Stimulated activated CD8-positive, alpha-beta memory T cell treated with anti-CD3 and anti-CD28 coated beads, Interleukin-2, amount 100 ng/mL, for 1 hour (primary cell): ENCODE measurements at places on chromosomes 12 and 14.
A peak's percentile ranks its signal among the peaks of the same experiment; 100 is the strongest.

DNA sequence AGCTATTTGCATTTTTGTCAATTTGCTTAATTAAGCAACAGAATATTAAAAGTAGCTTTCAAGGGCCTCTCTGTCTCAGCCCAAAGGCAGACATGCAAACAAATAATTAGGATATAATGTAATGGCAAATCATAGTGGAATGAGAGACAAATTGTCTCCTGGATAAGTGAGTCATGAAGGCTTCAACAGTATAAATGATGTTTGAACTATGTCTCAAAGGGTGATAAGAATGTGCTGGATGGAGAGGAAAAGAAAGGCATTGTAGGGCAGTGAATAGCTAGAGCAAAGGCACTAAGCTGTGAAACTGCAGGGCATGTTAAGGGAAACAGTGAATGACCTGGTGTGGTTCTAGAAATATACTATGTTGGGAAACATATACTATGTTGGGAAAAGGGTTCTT is 53.5 kb upstream of the PPP1R12A start:
- no peak for DNase-seq

GRCh38 chr14:97723819-97724218 is 926.6 kb downstream of the VRK1 start:
- DNase-seq, result no peak

DNA sequence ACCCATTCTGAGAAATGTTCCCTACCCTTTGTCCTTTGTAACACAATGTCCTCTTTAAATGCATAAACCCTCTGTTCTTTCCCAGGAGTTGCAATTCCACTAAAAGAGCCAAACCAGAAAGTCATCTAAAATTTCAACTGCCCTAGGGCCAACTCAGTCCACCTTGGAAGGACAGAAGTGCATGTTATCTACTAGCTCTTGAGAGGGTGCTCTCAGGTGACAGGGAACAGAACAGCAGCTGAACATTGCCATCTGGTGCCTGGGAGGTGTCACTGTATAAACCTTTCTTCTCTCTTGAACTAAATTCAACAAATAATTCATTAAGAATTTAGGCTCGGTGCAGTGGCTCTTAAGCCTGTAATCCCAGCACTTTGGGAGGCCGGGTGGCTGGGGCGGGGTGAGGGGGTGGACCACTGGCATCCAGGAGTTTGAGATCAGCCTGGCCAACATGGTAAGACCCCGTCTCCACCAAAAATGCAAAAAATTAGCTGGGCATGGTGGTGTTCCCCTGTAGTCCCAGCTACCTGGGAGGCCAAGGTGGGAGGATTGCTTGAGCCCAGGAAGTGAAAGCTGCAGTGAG is 10.3 kb upstream of the FERMT2 start:
- DNase-seq, result peak; percentile 44

GRCh38 chr14:20204721-20205120 is 14.0 kb downstream of the OR11G2 start:
- no peak for DNase-seq

GRCh38 chr14:89187501-89187900 is 229.5 kb downstream of the FOXN3 start:
- DNase-seq, result no peak

DNA sequence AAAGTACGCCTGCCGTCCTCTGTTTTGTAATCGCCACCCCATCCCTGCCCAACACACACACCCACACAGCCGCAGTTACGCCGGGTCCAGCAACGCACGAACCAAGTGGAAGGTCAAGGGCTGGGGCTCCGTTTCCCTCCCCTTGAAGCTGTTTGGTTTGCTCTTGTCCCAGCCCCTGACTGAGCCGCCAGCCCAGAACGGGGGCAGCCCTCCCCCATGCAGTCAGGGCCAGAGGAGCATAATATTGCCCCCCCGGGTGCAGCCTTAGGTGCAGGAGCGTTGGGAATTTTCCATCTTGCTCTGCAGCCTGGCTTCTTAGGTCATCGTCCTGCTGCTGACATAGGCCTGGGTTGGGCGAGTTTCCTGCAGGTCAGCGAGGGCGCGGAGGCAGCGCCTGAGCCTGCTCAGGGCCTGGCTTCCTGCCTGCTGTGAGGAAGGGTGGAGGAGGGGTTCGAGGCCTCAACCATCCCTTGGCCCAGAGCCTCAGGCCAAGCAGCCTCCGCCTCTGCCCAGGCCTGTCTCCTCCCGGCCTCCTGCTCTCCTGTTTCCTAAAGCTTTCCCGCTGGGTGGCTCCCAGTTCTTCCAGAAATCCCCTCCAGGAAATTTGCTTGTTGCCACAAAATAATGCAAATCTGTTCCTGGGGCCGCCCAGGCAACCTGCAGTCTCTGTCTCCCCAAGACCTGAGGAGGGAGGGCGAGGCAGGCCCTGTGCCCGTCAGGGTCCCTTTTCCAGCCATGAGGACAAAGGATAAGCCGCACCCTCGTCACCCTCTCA is 44.5 kb downstream of the PSMA6 start:
- DNase-seq, result no peak

DNA sequence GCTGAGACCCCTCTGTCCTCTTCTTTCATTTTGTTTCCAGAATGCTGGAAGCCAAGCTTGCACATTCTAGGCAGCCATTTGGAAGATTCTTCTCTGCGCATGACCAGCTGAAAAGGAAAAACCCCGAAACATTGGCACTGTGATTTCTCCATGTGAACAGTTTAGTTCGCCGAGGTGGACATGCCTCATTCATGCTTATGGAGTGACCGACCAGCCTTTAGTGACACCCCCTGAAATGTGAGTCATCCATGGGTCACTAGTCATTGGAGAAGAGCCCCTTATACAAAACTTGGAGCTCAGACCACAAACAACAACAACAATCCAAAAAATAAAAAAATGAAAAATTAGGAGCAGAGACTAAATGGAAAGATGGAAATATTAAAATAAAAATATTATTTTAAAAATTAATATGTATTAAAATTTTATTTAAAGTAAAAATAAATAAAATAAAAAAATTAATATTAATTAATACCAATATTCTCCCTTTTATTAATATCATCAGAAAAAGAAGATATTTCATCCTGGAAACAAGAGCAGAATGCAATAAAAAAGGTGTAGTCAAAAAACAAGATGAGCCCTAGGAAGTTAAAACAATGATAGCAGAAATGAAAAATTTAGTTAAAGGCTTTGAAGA is 9.5 kb upstream of the KRT7 start:
- DNase-seq, result no peak

DNA sequence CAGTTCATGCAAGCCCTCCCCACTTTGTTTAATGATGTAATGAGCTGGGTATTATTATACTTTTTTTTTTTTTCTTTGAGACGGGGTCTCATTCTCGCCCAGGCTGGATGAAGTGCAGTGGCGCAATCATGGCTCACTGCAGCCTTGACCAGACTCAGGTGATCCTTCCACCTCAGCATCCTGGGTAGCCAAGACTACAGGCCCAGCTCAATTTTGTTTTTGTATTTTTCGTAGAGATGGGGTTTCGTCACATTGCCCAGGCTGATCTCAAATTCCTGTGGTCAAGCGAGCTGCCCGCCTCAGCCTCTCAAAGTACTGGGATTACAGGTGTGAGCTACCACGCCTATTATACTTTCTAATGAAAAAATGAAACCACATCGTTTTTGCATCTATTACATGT is 4.5 kb upstream of the DCAF11 start:
- DNase-seq, result no peak

DNA sequence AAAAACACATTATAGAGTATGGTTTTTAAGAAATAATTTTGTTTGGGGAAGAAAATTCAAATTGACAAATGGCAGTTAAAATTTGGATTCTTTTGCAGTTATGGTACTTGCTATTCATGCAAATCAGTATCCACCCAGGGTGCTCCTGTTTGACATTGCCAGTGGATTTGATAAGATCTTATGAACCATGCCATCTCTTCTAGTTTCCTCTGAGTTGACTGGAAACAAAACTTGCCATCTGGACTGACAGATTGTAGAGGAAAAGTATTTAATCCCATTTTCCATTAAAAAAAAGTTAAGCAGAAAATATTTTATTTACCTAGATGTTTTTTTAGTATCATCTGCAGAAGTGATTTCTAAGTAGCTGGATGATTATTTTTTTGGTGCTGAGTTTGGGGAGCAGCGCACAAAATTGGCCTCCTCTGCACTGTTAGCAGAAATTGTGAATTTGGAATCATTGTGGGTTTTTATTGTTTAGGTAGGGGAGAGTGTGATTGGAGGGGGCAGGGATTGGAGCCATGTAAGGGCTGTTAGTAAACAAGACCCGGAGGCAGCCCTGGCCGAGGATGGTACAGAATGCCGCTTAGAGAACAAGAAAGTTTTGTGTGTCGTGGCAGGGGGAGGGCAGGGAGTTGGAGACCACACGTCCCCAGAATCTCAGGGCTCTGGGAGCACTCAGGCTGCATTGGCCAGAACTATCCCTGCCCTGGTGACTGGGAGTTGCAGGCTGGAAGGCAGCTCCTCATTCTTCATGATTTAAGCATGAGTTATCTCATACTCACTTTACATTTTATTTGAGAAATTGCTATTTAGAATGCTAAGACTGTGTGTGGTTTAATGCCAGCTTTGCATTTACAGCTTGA is 56.6 kb downstream of the WDR20 start:
- no peak for DNase-seq

GRCh38 chr14:96275177-96276112 is 19.4 kb downstream of the BDKRB1 start:
- peak; percentile 48 for DNase-seq

DNA sequence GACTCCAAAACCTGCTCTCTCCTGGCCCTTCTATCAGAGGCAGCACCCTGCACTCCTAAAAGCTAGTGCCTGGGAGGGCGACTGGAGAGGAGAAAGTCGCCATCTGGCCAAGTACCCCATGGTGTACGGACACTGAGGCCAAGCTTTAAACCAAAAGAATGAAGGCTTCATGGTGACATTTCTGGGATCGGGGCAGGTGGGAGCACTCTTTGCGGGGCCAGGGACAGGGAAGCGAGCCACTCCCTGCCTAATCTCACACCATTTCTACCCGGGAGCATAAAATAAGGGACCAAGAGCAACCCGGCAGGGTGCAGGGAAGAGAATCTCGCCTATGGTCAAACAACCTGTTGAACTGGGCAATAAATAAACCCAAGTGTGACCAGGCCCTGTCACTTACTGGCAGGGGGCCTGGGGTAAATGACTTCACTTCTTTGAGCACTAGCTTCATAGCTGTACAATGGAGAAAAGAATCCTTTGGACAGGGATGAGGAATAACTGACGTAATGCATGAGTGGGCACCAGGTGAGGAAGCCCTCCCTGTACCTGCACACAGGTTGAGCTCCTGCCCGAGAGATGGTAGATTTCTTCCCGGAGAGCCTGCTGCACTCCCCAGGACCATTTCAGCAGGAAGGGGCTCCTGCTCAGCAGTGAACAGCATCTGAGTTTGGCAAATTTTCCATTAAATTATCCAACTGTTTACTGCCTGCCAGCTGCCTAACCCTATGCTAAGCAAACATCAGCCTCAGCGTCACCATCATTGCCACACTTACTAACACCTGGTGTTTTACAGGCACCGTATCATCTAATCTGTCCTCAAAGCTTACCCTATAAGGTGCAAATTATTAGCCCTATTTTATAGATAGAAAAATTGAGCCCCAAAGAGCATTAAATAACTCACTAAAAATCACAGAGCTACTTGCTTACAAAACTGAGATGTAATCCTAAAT is 2.0 kb downstream of the SERPINA1 start:
- no peak for DNase-seq

DNA sequence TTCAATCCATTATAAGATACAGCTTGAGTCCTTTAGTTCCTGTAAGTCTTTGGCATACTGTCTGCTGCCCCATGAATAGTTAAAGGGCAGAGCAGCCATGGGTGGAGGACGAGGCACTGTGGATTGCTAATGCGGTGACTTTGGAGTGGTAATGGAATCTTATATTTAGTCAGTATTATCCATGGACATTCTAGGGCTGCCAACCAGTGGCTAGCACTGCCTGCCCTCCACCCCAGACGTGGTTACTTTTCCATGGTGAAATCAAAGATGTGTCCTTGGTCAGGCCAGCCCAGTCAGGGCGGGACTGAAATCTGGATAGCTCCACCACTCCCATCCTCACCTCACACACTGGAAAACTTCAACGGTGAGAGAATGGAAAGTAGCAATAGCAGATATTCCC is 2.3 kb downstream of the TTC9 start:
- DNase-seq, result no peak

DNA sequence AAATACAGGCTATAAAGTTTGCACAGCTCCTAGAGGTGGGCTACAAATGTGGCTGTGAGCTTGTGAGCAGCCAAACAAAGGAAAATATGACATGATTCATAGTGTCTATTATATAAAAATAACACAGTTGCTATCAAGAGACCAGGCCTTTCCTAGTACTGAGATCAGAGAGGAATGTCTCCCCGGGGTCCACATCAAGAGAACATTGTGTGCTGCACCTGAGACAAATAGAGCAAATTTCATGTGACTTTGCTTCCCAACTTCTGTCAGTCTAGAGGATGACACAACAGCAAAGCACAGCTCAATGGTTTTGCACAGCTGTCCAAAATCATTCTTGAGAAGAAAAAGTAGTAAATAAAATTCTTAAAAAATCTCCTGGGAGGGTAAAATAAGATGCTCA is 297.5 kb upstream of the PRKD1 start:
- DNase-seq, result no peak

DNA sequence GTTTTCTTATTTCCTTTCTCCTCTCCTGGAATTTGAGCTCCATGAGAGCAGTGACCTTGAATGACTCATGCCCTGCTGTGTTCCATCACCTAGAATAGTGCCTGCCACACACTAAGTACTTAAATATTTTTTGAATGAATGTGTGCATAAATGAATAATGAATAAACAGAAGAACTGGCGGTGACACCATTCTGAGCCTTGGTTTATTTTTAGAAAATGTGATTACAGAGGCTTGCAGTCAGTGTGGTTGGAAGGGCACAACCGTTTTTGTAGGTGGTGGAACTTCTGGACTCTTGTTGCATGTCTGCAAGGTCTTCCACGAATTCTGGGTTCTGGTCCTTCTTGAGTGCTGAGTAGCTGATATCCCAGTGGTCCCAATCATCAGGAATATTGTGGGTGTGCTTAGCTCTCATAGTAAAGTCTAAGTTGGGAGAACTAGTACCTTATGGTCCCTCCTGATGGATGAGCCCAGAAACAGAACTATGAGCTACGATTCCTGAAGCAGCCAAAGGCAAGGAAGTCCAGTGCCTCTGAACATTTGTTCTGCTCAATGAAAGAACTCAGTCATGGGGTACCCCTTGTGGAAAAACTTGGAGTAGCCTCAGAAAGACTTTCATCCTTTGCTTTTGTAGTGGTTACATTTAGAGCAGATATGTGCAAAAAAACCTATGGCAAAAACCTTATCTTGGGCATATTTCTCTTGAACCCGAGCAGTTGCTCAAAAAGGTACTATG is 28.8 kb upstream of the BHLHE41 start:
- no peak for DNase-seq

DNA sequence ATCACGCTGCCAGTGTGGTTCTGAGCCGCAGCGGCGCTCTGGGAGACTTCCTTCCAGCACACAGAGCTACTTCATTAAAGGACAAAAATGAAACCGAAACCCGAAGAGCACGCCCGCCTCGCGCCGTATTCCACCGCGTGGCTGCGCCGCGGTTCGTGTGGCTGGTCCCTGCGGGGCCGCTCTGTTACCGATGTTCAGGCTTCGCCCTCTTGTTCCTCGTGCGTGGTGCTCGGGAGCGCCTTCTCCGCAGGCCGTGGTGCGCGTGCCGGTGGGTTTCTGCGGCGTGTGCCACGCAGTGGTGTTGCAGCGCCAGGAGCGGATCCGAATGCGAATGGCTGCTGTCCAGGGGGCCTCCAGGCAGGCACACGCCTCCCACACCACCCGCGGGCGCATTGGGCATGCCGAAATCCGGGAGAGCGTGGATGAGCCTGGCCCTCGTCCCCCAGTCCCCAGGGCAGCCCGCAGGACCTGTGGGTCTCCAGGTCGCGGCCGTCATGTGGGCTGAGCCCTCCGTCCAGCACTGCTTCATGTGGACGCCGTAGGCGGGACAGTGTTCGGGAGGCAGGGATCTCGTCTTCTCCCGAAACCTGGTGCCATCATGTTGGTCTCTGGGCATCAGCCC is 91.2 kb downstream of the ADGRD1 start:
- no peak for DNase-seq
